ENCODE measurements at places on chromosomes 3 and 15.

GRCh38 chr15:84889991-84890669 lies 5.7 kb downstream of the SLC28A1 start:
- no peak for DNase-seq

DNA sequence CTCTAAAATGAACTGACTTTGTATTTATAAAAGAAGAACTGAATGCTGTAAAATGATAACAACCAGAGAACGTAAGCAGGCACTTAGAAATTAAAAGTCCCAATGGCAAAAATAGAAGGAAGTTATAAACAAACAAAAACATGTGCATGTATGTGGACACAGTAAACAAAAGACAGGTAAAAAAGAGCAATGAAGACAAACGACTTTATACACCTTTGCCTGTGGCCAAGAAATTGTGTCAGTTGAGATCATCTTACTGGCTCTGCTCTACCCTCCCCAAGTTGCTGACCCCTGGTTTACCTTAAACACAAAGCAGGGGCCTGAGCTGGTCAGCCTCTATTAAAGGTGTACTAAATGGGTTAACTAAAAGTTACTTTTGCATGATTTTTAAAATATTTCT lies 41.7 kb upstream of the GP5 start:
- DNase-seq, result no peak

DNA sequence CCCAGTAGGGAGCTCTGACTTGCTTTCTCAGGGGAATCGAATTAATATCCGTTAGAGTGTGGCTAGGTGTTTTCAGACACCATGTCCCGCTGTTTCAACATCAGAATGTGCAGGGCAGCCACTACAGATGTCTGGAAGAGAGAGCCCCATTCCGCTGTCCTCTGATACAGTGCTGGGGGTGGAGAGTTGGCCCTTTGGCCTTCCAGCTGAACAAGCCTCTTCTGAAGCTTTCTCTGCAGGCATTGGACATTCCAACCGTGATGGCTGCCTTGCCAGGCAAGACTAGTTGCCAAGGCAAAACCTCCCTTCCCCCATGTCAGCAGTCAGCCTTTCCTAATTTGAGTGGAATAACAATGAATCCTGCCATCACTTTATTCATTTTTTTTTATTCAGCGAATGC lies 1.5 kb downstream of the FAH start:
- no peak for DNase-seq

DNA sequence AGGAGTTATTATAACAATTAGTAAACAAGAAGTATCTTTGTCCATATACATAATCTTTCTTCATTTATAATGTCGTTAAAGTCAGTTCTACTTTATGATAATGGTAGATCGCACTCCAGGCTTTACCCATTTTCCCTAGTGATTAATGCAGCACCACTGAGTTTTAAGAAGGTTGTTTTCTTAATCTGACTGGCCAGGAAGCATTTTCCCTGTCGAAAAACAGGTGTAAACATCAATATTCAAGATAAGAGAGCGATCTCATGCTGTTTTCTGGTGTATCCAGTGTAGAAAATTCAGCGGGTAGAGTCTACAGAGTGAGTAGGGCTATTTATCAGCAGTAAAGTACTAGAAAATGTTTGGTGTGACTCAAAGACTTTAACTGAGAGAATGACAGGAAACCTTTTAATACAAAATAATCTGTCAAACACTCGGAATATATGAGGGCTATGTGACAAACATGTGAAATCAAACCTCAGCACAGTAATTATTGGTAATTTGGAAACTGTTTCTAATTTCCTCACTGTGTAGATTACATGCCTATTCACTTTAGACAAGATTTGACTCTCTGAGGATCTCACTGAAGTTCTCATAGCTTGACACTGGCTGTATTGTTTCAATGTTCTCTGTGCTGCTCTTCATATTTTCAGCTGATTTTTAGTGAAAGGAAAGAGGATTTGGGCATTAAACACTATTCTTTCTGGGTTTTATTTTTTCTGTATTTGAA lies 1013.2 kb downstream of the VGLL3 start:
- DNase-seq, result no peak

- DNase-seq, result no peak
Observed at GRCh38 chr3:26104851-26105251, 315.0 kb downstream of the OXSM start.

GRCh38 chr3:33174711-33175414 lies 43.7 kb downstream of the SUSD5 start:
- no peak for DNase-seq

DNA sequence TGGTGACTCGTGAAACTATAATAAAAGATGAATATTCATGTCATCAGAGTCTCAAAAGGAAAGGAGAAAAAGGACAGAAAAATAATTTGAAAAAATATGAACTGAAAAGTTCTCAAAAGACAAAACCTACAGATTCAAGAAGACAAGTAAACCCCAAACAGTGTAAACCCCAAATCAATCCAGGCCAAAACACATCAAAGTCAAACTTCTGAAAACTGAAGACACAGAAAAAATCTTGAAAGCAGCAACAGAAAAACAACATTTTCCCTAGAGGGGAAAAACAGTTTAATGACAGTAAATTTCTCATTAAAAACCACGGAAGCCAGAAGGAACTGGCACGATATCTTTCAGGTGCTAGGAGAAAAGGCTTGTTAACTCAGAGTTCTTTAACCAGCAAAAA lies 143.8 kb downstream of the PEAK1 start:
- no peak for DNase-seq

DNA sequence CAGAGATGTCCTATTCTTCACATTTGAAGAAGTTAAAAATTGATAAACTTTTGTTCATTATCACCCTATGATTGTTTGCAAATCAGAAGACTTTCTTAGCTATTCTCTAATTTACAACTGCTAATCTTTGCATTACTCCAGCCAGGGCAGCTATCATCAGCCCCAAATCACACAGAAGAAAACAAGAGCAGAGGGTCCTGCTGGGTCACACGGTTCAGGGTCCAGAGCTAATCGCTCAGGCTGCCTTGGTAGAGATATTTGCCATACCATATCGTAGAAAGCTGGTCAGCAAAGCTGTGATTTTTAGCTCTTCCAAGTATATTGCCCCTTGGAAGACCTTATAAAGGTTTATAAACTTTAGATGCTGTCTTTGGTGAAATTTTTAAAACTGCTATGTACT lies 181.4 kb downstream of the MAGI1 start:
- DNase-seq, result no peak

DNA sequence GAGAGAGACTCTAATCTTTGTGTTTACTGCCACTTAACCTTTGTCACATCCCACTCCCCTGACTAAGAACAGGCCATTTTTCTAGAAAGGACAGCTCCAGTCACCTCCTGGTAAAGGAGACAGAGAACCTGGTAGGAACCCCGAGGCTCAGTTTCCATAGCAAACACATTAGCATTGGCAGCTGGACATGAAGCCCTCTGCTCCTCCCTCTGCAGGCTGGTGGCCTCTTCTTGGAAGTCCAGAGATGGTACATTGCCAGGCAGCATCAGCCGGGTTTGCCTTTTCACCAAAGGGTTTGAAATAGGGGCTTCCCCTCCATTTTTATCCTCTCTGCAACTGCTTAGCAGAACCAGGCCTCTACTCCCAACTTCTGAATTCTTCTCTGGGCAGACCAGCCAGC lies 213.4 kb upstream of the SEMA6D start:
- no peak for DNase-seq

GRCh38 chr3:8893001-8893400 lies 70.3 kb downstream of the RAD18 start:
- no peak for DNase-seq

DNA sequence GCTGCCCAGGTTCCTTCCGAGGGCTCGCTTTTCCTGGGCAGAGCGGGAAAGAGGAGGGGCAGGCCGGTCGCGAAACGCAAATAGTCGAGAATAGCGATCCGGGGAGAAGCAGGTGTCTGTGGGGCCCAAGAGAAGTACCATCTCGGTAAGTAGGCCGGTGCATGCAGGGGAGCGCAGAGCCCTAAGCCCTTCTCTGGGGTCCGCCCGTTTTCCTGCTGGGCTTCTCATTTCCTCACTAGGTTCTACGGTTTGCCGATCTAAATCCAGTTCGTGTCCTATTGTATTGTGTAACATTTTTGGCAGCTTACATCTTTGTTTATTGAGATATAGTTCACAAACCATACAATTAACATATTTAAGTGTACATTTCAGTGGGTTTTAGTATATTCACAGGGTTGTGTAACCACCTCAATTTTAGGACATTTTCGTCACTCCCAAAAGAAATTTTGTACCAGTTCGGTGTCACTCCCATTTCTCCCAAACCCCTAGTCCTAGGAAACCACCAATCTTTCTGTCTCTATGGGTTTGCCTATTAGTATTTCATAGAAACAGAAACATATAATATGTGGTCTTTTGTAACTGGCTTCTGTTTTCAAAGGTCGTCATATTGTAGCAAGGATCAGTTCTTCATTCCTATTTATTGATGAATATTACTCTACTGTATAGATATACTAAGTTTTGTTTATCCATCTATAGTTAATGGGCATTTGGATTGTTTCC lies 6.8 kb upstream of the TRIM69 start:
- peak; percentile 19 for DNase-seq

DNA sequence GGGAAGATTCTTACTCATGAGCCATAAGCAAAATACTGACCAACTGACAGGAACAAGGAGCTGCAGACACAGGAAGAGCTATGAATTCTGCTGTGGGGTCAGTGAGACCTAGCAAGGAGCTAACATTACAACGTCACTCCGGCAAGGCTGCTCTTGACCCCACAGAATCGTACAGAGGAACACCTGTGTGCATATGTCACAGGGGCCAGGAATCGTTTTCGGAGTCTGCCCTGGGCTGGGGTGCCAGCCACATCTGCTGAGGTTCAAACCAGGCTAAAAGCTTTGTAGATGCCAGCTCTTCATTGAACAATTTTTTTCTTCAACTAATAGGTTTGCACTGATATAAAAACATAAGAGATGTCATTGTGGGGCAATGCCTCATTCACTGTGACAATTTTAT lies 82.6 kb downstream of the LRRK1 start:
- no peak for DNase-seq

- DNase-seq, result no peak
Observed at GRCh38 chr3:59938828-59939227, 889.0 kb upstream of the CFAP20DC start.

GRCh38 chr3:32132121-32132520 lies 25.7 kb downstream of the GPD1L start:
- no peak for DNase-seq

DNA sequence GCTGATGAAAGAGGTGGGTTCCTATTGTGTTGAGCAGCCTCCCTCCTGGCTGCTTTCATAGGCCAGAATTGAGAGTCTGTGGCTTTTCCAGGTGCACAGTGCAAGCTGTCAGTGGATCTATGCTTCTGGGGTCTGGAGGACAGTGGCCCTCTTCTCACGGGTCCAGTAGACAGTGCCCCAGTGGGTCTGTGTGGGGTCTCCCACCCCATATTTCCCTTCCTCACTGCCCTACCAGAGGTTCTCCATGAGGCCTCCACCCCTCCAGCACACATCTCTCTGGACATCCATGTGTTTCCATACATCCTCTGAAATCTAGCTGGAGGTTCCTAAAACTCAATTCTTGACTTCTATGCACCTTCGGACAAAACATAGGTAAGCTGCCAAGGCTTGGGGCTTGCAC lies 201.2 kb downstream of the FAM43A start:
- no peak for DNase-seq

- no peak for DNase-seq
Observed at GRCh38 chr3:182592747-182593146, 200.6 kb upstream of the ATP11B start.

- DNase-seq, result no peak
Observed at GRCh38 chr3:136023264-136023978, 57.9 kb downstream of the PPP2R3A start.

- no peak for DNase-seq
Observed at GRCh38 chr3:16452261-16452660, 61.2 kb downstream of the RFTN1 start.

- no peak for DNase-seq
Observed at GRCh38 chr3:1955170-1955569, 143.5 kb upstream of the CNTN4 start.

DNA sequence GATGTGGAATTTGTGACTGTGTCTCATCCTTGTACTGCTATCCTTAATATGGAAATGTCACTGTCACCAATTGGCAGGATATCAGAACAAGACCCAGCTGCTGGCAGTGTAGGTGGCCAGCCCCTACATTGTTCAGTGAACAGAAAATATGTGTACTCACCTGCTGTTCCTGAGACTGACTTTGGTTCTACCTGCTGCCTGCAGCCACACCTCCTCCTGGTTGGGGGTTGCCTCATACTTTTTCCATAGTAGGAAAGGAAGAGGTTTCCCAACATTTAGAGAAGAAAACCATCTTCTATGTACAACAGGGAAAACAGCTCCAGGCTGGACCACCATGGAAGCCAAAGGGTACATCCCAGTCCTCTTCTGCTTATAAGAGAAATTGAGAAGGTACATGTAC lies 35.9 kb downstream of the SLC12A1 start:
- peak; percentile 83 for DNase-seq

DNA sequence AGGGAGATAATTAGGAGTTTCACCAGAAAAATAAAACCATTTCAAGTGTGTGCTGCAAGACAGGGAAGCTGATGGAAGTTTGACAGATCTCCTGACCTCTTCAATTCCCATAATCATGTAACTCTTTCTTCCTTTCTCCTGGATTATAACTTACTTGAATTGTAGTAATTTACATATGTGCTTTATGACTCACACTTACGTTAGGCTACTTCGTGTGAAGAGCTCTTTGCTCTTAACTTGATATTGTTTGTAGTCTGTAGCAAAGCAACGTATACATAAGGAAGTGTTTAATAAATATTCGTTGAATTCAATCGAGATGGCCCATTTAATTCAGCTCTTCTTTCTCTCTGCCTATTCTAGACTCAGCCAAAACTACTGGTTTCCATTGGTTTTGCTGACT lies 23.5 kb downstream of the ROBO2 start:
- DNase-seq, result no peak

- DNase-seq, result no peak
Observed at GRCh38 chr3:159416856-159417255, 571.8 kb upstream of the IL12A start.

DNA sequence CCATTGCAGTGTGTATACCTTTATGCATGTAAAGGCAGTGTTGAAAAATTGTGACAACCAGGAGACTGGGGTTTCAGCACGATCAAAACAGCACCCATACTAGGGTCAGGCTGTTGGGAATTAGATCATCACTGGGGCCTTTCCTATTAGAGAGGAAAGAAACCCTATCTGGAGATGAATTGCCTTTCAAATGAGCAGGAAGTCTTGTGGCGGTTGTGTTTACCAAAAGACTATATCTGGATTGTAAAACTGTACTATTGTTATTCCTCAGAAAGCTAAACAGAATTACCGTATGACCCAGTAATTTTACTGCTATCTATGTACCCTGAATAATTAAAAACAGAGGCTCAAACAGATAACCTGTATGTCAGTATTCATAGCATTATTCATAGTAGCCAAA lies 10.1 kb downstream of the UBE2E1 start:
- DNase-seq, result no peak

GRCh38 chr15:29890336-29891095 lies 68.2 kb upstream of the TJP1 start:
- no peak for DNase-seq

DNA sequence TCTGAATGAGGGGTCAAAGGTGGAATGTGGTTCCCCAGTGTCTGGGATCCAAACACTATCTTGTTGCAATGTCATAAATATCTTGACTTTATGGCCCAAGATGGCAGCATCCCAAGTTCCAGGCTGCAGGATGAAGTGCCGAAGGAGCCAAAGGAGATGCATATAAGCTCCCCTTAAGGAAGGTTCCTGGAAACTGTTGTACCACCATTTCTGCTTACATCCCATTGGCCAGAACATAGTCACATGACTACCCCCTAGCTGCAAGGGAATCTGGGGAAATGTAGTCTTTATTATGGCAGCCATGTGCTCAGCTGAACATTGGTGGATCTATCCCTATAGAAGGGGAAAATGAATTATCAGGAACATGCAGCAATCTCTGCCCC lies 54.3 kb downstream of the BDH1 start:
- DNase-seq, result no peak
